Tracheal epithelial cell (primary cell): ENCODE measurements at places on chromosomes 5 and 9. TPM values are rescaled to one million over a fixed set of nuclear protein-coding genes. Genes with fewer than 3 reads are reported as not detected.

The C9orf153 gene
- 0.48 and 0.85 TPM in 2 replicates for total RNA-seq

The PGM5 gene
- total RNA-seq, result under 0.01 and 0.72 TPM in 2 replicates

The TMEM8B gene
- total RNA-seq, result 1.9 TPM in 2 replicates

The NR4A3 gene
- 0.24 TPM in 1 of 2 replicates, not detected in the other for total RNA-seq

The PCDHAC1 gene
- 0.48 and 0.85 TPM in 2 replicates for total RNA-seq

The CTSV gene
- total RNA-seq, result 12.0 and 36.9 TPM in 2 replicates

The CCIN gene
- 1.4 TPM in 1 of 2 replicates, not detected in the other for total RNA-seq

The RMRP gene
- total RNA-seq, result 9,806 and 24,624 TPM in 2 replicates

The FAM169A gene
- total RNA-seq, result 9.4 and 16.4 TPM in 2 replicates

The RFK gene
- total RNA-seq, result 30.4 and 30.5 TPM in 2 replicates

The NEUROG1 gene
- total RNA-seq, result not detected in 2 replicates

The RANBP17 gene
- 7.7 and 18.3 TPM in 2 replicates for total RNA-seq

The TRPM3 gene
- total RNA-seq, result 1.2 TPM in 1 of 2 replicates, not detected in the other

The EQTN gene
- not detected in 2 replicates for total RNA-seq

The RASGEF1C gene
- total RNA-seq, result not detected in 2 replicates

The TGFBI gene
- 329 and 533 TPM in 2 replicates for total RNA-seq

The PCDHGA4 gene
- total RNA-seq, result 0.24 TPM in 1 of 2 replicates, not detected in the other

The CCDC171 gene
- 1.1 and 1.9 TPM in 2 replicates for total RNA-seq

The GRXCR2 gene
- not detected in 2 replicates for total RNA-seq

The PLAC8L1 gene
- total RNA-seq, result 0.43 TPM in 1 of 2 replicates, not detected in the other

The SLC27A6 gene
- total RNA-seq, result 0.96 TPM in 1 of 2 replicates, not detected in the other

The ERBIN gene
- total RNA-seq, result 49.7 and 49.9 TPM in 2 replicates

The ITGA2 gene
- 46.3 and 76.4 TPM in 2 replicates for total RNA-seq

The KCNT1 gene
- not detected in 2 replicates for total RNA-seq

The FAM163B gene
- total RNA-seq, result not detected in 2 replicates

The ANKRD18B gene
- 3.9 and 16.6 TPM in 2 replicates for total RNA-seq

The TMC1 gene
- total RNA-seq, result not detected in 2 replicates

The NR5A1 gene
- total RNA-seq, result 0.21 TPM in 1 of 2 replicates, not detected in the other

The ALDH1A1 gene
- 3.4 and 6.2 TPM in 2 replicates for total RNA-seq

The TXNDC8 gene
- total RNA-seq, result not detected in 2 replicates

The SLC6A18 gene
- total RNA-seq, result not detected in 2 replicates

The ARL14EPL gene
- not detected in 2 replicates for total RNA-seq

The DNAJB5 gene
- total RNA-seq, result 2.8 and 20.2 TPM in 2 replicates

The PCDHA1 gene
- total RNA-seq, result not detected in 2 replicates

The EFNA5 gene
- 4.6 and 7.7 TPM in 2 replicates for total RNA-seq
